ENCODE measurements at places on chromosomes 7 and 10.

DNA sequence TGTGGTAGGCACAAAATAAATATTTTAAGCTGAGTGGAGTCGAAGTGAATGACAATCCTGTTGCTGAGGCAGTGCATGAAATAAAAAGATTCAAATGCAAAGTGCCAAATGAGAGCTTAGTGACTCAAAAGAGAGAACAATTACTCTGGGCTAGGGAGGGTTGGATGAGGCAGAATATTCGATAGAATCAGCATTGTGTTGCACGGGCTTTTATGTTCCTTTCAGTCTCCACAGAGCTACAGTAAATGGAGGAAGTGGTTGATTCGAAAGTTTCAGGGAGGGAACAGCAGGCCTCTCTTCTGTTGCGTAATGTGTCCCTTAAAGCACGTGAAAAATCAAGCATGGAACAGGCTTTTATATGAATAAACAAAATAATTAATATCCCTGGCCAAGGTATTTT, 599.3 kb upstream of the CELF2 start:
- no peak for DNase-seq

- no peak for DNase-seq
Observed at GRCh38 chr7:4876586-4876985, 6.9 kb downstream of the RADIL start.

DNA sequence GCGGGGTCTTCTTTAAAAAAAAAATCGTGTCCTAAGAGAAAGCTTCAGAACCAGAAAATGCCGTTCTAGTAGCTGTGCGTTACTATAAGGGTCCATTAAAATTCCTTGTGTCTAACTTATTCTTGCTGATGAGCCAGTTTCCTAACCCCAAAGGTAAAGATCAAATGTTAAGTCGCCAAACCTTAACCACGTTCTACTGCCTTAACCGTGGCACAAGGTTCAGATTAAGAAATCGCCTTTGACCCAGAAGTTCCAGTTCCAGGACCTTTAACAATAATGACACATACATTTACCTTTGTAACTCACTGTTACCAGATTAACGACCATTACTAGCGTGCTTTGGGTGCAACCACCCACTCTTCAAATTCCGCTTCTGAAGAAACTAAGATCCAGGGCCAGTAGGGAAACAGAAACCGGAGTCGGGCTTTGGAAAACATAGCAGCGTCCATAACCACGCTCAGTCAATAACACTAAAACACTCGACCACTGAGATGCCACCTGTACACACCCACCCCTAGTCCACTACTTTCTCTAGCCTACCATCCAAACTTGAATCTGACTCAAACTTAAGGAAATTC, 620 bp downstream of the BET1 start:
- no peak for DNase-seq

DNA sequence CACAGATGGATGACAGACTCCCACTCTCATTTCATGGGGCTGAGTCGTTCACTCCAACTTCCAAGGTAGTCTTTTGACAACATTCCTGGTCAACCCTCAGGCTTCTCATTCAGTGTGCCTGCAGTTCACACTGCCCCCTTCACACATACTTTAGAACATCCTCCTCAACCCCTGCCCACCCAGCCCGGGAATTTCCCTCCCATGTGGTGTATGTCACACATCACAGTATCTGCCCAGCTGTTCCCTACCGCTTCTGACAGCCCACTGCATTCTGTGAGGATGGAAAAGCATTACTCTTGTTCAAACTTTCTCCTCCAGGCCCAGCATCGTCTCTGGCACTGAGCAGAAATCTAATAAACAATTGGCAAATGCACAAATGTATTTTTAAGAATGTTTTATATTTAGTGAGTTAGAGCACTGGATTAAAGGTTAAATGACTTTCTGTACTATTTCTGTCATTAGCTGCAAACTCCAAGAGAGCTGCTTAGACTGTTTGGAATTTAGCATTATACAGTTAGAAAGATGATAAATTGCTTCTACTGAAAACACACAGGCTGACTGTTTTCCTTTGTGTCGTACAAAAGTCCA, 110.4 kb downstream of the SFMBT2 start:
- DNase-seq, result no peak

GRCh38 chr10:69979174-69979573, 73.5 kb upstream of the MACROH2A2 start:
- DNase-seq, result no peak

- no peak for DNase-seq
Observed at GRCh38 chr7:130662426-130662825, 6.1 kb downstream of the COPG2 start.

DNA sequence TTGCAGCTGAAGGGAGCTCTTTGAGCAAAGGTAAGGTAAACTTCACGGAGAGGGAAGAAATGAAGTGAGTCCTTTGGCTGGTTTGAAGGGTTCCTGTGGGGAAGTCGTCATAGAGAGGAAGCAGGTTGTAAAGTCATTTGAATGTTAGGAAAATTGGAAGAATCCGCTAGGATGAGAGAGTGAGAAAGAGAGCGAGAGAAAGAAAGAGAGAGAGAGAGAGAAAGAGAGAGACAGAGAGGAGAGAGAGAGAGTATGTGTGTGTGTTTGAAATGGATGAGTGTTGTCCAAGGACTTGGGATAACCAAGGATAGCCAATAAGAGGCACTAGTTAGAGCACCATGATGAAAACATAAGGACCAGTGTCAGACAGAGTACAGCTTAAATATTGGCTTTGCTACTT, 43.1 kb downstream of the FEZF1 start:
- DNase-seq, result no peak

DNA sequence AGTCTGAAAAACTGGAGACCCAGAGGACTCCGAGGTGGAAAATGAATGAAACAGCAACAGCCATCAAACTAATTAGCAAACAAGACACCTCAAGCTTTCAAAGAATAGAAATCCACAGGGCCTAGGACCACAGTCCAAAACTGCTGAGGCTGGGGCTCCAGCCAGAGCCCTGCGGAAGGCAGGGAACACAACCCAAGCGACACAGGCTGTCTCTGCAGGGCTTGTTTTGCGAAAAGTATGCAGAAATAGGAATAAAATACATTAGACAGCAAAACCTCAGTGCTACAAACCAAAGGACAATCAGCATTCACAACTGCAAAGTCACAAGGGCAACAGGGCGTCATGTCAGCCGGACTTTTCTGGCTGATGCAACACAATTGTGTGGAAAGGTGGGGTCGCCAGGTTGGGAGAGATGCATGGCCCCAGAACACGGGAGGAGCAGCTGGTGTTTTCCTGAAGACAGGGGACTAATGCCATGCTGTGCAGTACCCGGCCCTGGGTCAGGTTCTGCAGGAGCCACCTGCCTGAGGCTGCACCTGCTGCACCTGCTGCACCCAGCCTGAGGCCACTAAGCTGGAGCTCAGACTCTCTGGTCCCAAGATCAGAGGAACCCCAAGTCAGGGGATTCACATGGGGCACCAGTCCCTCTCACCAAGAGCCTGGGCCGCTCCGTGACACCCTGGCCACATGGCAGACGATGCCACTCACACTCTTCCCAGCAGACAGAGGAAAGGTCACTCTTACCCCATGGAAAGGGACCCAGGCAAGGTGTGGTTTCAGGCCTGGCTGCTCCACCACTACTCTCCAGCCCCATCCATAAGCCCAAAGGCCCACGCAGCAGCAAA, 74.2 kb downstream of the MAD1L1 start:
- no peak for DNase-seq

GRCh38 chr7:425794-426188, 93.9 kb downstream of the PDGFA start:
- no peak for DNase-seq

- DNase-seq, result no peak
Observed at GRCh38 chr10:69895759-69896158, 94.1 kb downstream of the COL13A1 start.

GRCh38 chr7:74051193-74051592, 23.2 kb downstream of the ELN start:
- DNase-seq, result no peak

- no peak for DNase-seq
Observed at GRCh38 chr7:148702876-148703670, 4.4 kb downstream of the CUL1 start.

DNA sequence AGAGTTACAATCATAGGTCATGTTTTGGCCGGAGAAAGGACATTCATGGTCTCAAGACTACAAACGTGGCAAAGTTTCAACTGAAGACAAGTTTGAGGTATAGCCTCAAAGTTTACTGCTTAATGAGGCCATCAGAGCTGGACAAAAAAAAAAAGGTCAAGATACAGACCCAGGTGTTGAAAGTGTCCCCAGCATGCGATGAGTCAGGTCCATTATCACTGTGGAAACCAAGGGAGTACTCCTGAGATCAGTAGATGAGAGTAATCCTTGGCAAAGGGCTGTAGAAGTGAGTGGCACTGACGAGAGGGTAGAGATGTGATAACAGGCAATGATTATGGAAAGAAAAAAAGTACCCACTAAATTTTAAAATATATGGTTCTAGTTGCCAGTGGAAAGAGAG, 80.1 kb upstream of the LRRN3 start:
- no peak for DNase-seq

- DNase-seq, result no peak
Observed at GRCh38 chr10:12704488-12704887, 297.0 kb downstream of the CCDC3 start.

- no peak for DNase-seq
Observed at GRCh38 chr10:17873946-17874345, 64.8 kb downstream of the MRC1 start.

- no peak for DNase-seq
Observed at GRCh38 chr7:85287106-85287825, 100.4 kb upstream of the SEMA3D start.

DNA sequence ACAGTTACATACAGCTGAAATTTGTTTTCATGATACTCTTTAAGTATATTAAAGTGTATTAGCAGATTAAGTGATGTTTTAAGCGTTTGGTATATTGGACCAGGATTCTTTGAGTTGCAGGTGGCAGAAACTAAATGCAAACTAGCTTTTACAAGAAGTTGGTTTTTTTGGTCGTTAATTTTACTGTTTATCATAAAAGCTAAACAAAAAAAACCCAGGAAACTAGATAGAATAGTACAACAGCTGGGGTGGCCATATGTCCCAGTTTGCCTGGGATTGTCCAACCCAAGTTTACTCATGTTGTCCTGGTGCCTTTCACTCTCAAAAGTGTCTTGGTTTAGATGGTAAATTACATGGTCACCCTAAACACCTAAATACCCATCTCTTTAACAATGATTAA, 108.7 kb downstream of the PHTF2 start:
- no peak for DNase-seq

DNA sequence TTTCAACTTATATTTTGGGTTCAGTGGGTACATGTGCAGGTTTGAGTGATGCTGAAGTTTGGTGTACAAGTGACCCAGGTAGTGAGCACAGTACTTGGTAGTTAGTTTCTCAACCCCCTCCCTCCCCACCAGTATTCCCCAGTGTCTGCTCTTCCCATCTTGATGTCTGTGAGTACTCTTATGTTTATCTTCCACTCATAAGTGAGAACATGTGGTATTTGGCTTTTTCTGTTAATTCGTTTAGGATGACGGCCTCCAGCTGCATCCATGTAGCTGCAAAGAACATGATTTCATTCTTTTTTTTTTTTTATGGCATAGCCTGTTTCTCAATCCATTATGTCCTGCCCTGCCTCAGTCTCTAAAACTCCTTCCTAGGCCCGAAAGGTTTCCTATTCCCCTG, 222.1 kb downstream of the WDR37 start:
- DNase-seq, result no peak

Measured in right atrium auricular region (tissue), 2 donors.